ENCODE measurements at places on chromosomes 5 and 9.

- DNase-seq, result no peak
Observed at GRCh38 chr5:159018855-159019254, 80.9 kb downstream of the EBF1 start.

GRCh38 chr9:5073701-5074100 is 88.6 kb downstream of the JAK2 start:
- DNase-seq, result no peak

- DNase-seq, result no peak
Observed at GRCh38 chr5:84287951-84288350, 96.7 kb downstream of the EDIL3 start.

GRCh38 chr5:62692946-62693713 is 114.5 kb downstream of the LRRC70 start:
- DNase-seq, result no peak

GRCh38 chr9:95313010-95313498 is 4.5 kb downstream of the FANCC start:
- DNase-seq, result peak; percentile 33

- no peak for DNase-seq
Observed at GRCh38 chr5:141521244-141521781, 32.4 kb downstream of the PCDHGC5 start.

- DNase-seq, result no peak
Observed at GRCh38 chr5:18202164-18202563, 567.9 kb downstream of the TAF11L14 start.

DNA sequence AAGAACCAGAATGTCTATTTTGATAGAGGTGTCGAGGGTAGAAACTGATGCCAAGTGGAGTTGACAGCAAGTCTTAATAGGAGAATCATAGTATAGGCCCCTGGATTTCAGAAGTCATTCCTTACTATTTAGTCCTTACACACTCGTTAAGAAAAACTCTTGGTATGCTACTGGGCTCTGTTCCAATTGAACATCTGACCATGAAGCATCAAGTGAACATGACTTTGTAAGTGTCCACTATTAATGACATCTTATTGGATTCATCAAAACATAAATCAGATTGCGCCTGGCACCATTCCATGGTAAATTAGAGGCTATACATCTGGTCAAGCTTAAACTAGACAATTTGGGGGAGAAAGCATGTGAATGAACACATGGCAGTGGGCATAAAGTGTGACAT is 1056.5 kb upstream of the EDIL3 start:
- no peak for DNase-seq

- DNase-seq, result no peak
Observed at GRCh38 chr5:143496943-143497342, 93.5 kb upstream of the NR3C1 start.

- no peak for DNase-seq
Observed at GRCh38 chr9:104082168-104082567, 11.9 kb upstream of the SMC2 start.

DNA sequence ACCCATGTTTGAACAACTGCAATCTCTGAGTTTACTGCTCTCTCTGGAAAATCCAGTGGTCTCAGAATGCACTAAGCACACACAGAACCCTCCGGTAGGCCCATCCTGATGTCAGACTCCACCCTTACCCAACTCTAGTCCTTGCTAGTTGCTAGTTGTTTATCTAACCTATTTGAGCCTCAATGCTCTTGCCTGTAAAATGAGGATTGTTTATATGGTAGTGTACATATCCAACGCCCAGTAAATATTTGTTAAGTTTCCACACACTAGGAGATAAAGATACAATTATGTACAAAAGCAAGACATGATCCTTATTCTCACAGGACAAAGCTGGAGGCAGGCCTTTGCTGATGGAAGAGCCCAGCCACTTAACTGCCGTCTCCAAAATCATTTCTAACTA is 192.2 kb downstream of the SPOCK1 start:
- no peak for DNase-seq

- DNase-seq, result no peak
Observed at GRCh38 chr5:173155912-173156311, 11.6 kb downstream of the BNIP1 start.

GRCh38 chr5:91030521-91031401 is 352.4 kb downstream of the ARRDC3 start:
- DNase-seq, result no peak

DNA sequence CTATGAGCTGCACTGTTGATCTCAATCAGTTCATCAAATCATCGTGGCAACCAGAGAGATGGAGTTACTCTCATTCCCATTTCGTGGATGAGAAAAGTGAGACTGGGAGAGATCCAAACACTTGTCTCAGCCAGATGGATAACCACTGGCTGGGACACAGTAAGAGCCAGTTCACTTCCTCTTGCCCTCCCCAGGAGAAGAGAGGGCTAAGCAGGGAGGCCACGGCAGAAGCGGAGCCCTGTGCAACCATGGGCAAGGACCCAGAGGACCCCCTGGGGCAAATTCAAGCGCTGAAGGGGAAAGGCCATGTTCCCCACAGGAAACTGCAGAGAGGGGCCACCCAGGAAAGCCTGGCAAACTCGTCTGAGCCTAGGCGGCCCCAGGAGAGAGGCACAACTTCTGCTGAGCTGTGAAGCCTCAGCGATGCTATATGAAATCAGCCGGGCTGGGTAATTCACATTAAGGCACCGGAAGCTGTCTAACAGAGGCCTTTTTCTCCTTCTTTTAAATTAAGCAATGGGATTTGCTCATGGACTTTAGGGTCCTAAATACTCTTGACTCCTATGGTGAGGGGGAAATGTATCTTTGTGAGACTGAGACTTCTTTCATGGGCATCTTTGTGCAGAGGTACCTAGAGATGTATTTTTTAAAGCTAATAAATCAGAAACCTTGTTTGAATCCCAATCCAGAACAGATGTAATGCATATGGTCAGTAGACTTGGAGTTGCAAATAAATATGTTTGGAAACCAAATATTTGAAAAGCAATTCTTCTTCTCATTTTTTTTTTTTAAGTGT is 137.1 kb upstream of the SMIM23 start:
- no peak for DNase-seq
